Islet precursor cell (in vitro differentiated cells): ENCODE measurements at places on chromosomes 3 and 15.

- no peak for DNase-seq
Measured at GRCh38 chr3:120022729-120023128, 71.5 kb downstream of the GSK3B start.

- DNase-seq = no peak
Measured at GRCh38 chr3:179503640-179504039, 52.4 kb upstream of the GNB4 start.

GRCh38 chr3:12903000-12903800 lies 61.8 kb upstream of the RPL32 start:
- DNase-seq = no peak

DNA sequence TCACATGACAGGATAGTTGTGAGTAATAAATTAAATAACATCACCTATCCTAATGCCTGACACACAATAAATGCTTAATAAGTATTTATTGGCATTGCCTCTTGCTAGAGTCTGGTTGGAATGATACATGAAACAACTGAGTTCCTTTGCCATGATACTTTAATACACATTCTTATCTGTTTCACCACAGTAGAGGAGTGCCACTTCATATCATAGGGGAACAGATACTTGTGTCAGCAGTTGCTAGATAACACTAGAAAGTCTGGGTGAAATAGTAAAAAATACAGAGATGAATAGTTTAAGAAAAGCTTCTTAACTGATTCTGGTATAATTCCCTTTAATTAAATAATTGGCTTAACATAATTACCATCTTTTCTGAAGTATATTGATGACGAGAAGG lies 380.0 kb upstream of the GOLIM4 start:
- no peak for DNase-seq

DNA sequence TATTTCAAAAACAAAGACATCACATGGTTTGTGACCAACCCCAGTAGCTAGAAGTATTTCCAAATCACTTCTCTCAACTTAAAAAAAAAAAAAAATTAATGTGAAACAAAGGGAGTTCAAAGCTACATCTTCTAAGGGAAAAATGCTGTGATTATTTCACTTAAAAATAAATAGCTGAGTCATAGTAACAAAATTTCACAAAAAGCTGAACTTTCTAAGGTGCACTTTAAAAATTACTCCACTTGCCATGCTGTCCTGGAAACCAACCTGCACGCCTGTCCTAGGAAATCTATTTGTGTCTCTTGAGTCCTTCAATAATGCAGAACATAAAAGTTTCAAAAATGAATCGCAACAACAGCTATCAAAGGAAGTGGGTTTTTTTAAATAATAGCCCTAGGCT lies 1.8 kb downstream of the ACAP2 start:
- no peak for DNase-seq

- DNase-seq = no peak
Measured at GRCh38 chr3:160738048-160738447, 18.0 kb upstream of the PPM1L start.

GRCh38 chr3:3800080-3800455 lies 837 bp downstream of the LRRN1 start:
- DNase-seq = peak; percentile 69

GRCh38 chr15:92053753-92054316 lies 200.3 kb downstream of the SLCO3A1 start:
- DNase-seq = no peak

- no peak for DNase-seq
Measured at GRCh38 chr15:80506286-80506893, 102.2 kb downstream of the ARNT2 start.
